T-helper 17 cell (primary cell): ENCODE measurements at places on chromosomes 7 and 10. TPM values are rescaled to one million over a fixed set of nuclear protein-coding genes. Genes with fewer than 3 reads are reported as not detected.

DNA sequence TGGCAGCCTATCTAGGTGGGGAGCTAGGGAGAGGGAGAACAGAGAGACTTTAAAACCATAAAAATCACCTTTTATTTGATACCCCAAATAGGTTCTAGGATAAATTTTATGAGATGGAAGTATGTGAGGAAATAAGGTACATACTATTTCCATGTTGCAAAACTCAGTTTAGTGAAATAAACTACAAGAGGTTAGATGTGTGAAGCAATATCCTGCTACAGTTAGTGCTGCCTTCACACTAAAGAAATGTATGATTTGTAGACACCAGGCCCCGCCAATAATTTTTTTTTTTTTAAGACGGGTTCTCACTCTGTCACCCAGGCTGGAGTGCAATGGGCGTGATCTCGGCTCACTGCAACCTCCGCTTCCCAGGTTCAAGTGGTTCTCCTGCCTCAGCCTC is 34.4 kb upstream of the RSBN1L start:
- no peaks in the 10 kb centered on the region for H3K36me3 ChIP-seq
- peaks cover 2% of the 10 kb centered on the region for H3K4me1 ChIP-seq
- no peaks in the 10 kb centered on the region for H3K27me3 ChIP-seq

GRCh38 chr7:55073051-55073511 is 54.3 kb downstream of the EGFR start:
- H3K27me3 ChIP-seq, result peaks cover 16% of the 10 kb centered on the region
- no peak for DNase-seq
- peak overlapping the region; percentile 94 for H3K27ac ChIP-seq

DNA sequence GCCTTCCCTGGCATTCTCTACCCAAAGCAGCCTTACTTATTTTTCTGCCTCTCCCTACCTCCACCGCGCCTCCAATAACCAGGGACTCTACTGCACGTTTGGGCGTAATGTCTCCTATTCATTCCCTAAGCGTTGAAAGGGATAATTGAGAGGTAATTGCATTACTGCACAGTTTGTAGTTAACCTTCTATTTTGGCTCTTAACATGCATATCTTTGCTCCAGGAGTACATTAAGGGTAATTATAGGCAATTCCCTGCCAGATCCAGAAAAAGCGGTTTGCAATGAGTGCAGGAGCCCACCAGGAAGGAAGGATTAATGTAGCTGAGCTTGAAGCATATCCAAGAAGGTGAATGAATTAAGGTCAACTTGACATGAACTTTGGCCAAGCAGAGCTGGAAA is 558.4 kb downstream of the TYW1 start:
- no peaks in the 10 kb centered on the region for H3K27me3 ChIP-seq
- no peak for DNase-seq
- H3K36me3 ChIP-seq, result no peaks in the 10 kb centered on the region
- no peak overlapping the region for H3K27ac ChIP-seq
- no peaks in the 10 kb centered on the region for H3K4me1 ChIP-seq

DNA sequence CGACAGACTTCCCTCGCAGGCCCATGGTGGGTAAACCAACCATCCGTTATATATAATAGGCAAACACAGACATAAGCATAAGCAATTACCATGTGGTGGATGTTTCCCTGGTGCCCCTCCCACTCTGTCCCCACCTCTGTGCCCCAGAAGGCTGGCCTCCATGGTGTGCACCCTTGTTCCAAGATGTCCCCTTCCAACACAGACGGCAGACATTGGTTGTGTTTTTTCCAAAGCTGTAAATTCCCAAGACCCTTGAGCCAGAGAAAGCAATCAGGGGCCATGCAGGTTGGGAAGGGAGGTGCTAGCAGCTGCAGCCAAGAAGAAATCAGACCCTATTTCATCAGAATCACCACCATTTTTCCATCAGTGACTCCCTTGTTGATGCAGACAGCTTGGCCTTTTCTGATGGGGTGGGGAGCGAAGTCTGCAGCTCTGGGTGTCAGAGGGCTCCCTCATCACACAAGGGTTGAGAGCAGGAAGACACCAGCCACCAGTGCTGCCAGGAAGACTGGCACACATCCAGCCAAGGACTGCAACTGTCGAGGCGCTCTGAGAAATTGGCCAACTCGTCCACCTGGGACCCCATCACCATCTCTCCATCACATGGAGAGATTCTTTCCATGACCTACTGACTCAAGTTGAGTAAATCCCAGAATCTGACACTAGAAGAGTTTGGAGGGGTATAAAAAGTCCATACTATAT is 86.8 kb upstream of the CHST15 start:
- H3K4me3 ChIP-seq, result no peak overlapping the region
- peaks cover 14% of the 10 kb centered on the region for H3K27me3 ChIP-seq
- no peak for DNase-seq
- no peak overlapping the region for H3K27ac ChIP-seq
- H3K36me3 ChIP-seq, result peaks cover 2% of the 10 kb centered on the region

GRCh38 chr7:139679731-139680594 is 97.8 kb downstream of the HIPK2 start:
- no peak overlapping the region for H3K4me3 ChIP-seq
- peak overlapping the region; percentile 41 for H3K27ac ChIP-seq
- H3K36me3 ChIP-seq, result peaks cover 2% of the 10 kb centered on the region

GRCh38 chr7:109782806-109783205 is 1213.1 kb downstream of the DNAJB9 start:
- H3K4me3 ChIP-seq, result no peak overlapping the region
- no peak for DNase-seq
- H3K36me3 ChIP-seq, result no peaks in the 10 kb centered on the region
- H3K4me1 ChIP-seq, result no peaks in the 10 kb centered on the region
- no peak overlapping the region for H3K27ac ChIP-seq

DNA sequence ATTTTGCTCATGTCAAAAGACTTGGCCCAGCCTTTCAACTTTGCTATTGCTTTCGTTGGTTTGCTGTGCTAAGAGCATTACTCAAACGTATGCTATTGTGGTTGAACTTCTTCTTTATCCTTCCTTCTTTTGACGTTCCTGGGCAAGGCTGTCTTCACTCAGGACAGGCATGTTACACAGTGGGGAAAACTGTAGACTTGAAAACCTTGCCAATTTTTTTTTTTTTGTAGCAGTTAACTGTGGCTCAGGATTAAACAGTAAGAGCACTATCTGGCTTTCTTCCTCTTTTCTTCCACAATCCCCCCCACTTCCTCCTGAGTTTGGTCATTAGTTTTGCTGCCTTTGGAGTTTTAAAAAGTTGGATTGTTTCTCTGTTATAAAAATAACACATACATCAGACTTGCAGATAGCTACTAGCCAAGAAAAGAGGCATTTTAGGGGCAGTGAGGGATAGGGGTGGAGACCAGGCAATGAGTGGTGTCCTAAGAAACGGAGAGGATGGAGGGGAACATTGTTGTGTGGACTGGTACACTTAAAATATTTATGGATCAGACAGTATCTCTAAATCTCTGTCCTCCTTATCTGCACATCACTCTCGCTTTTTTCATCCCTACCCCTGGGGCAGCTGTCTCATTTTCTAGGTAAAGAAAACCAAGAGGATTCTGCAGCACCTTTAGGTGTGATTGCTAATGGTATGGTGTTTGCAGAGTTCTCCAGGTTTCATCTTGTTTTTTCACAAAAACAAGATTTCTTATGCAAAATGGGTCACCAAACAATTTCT is 181.7 kb downstream of the LRMDA start:
- no peaks in the 10 kb centered on the region for H3K36me3 ChIP-seq
- H3K27me3 ChIP-seq, result peaks cover 43% of the 10 kb centered on the region
- no peak for DNase-seq
- H3K4me3 ChIP-seq, result no peak overlapping the region

- H3K4me1 ChIP-seq, result no peaks in the 10 kb centered on the region
- no peaks in the 10 kb centered on the region for H3K27me3 ChIP-seq
- no peak overlapping the region for H3K27ac ChIP-seq
- DNase-seq, result no peak
Measured at GRCh38 chr7:158239290-158239981, 348.2 kb downstream of the PTPRN2 start.

DNA sequence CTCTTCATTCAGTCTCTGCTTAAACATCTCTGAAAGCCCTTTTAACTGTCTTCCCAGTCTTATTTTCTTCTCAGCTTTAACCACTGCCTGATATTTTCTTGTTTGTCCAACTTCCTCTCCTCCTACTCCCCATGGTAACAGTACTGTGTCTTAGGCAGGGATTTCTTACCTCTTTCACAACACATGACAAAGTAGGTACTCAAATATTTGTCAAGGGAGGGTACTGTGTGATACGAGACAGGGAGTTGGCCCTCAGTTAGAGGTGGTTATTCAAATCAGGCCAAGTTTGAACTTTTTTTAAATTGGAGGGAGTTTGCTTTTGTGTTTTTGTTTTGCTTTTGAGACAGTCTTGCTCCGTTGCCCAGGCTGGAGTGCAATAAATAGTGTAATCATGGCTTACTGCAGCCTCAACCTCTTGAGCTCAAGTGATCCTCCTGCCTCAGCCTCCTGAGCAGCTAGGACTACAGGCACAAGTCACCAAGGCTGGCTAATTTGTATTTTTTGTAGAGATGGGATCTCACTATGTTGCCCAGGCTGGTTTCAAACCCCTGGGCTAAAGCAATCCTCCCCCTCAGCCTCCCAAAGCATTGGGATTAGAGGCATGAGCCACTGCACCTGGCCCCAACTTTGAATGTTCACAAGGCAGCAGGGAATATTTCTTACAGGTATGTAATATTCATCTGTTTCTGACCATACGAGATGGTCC is 2.5 kb upstream of the KPNA7 start:
- H3K4me3 ChIP-seq, result no peak overlapping the region
- peaks cover 42% of the 10 kb centered on the region for H3K27me3 ChIP-seq
- DNase-seq, result no peak
- no peaks in the 10 kb centered on the region for H3K36me3 ChIP-seq

DNA sequence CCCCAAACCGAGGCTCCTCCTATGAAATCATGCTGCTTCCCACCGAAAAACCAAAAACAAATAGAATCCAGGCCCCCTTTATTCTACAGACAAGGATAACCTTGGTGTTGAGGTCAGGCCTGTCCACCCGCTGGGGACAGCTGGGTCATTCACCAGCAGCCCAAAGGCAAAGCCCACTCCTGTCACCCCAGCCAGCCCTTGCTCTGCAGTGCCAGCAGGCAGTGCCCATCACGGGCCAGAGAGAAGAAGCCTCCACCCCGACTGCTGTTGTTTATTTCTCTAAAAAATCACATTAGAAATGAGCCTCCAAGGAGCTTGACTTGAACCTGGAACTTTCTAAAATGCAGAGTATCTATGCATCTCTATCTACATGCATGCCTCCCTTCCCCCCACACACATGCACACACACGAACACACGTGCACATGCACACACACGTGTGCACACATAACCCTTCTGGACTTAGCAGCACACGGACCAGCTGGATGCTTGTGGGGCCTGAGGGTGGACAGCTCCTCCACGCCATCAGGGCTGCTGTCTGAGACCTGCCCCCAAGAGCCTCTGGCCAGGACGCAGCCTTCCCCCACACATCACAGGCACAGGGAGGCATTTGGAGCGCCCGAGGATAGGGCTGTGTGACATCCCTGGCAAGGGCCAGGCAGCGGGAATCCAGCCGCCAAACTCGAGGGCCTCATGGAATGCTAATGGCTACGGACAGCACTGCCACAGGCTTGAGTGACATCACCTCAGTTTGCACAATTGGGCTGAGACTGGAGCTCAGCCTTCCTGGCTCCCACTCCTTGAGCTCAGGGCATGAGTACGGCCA is 22.8 kb downstream of the PRKAG2 start:
- H3K36me3 ChIP-seq, result no peaks in the 10 kb centered on the region
- DNase-seq, result no peak
- no peaks in the 10 kb centered on the region for H3K27me3 ChIP-seq
- H3K4me3 ChIP-seq, result no peak overlapping the region

GRCh38 chr7:107025449-107026103 is 18.9 kb upstream of the PRKAR2B start:
- H3K4me3 ChIP-seq, result no peak overlapping the region
- no peak for DNase-seq
- H3K27ac ChIP-seq, result no peak overlapping the region

- H3K4me1 ChIP-seq, result no peaks in the 10 kb centered on the region
- DNase-seq, result no peak
- no peaks in the 10 kb centered on the region for H3K27me3 ChIP-seq
- H3K27ac ChIP-seq, result no peak overlapping the region
- no peaks in the 10 kb centered on the region for H3K36me3 ChIP-seq
- no peak overlapping the region for H3K4me3 ChIP-seq
Measured at GRCh38 chr7:46100521-46100920, 179.4 kb upstream of the IGFBP3 start.

- peaks cover 7% of the 10 kb centered on the region for H3K36me3 ChIP-seq
- peak overlapping the region; percentile 29 for H3K27ac ChIP-seq
- no peak for DNase-seq
- H3K27me3 ChIP-seq, result no peaks in the 10 kb centered on the region
Measured at GRCh38 chr7:130975731-130976130, 241.7 kb upstream of the KLF14 start.

GRCh38 chr10:47035819-47036337 is 124.7 kb downstream of the PTPN20 start:
- no peak for DNase-seq
- H3K36me3 ChIP-seq, result peaks cover 3% of the 10 kb centered on the region
- H3K4me3 ChIP-seq, result no peak overlapping the region
- peaks cover 3% of the 10 kb centered on the region for H3K4me1 ChIP-seq
- peaks cover 20% of the 10 kb centered on the region for H3K27me3 ChIP-seq

DNA sequence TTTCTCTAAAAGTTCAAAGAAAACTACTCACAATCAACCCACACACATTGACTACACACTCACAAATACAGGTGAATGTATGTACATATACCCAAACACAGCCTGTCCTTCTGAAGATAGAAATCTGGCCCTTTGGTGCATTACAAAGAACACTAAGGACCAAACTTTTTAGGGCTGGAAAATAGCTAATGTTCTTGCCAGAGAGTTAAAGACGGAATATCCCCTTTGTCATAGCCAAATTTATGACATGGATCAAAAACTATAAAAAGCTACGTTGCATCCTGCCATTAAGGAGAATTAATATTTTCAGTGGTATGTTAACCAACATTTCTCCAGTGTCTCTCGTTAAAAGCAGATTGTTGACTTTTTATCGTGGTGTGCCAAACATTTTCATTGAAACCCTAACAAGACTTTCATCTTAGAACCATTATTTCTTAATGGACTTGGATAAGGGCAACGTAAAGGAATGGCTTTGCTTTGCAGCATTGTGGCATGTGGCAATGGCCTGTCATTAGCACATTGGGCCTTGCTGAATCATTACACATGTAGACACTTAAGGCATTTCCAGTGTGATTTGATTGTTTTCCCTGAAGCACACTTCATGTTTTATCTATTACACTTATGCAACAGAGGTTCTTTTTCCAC is 150.9 kb upstream of the MEOX2 start:
- no peaks in the 10 kb centered on the region for H3K27me3 ChIP-seq
- H3K4me3 ChIP-seq, result no peak overlapping the region
- no peaks in the 10 kb centered on the region for H3K36me3 ChIP-seq
- H3K27ac ChIP-seq, result no peak overlapping the region
- H3K4me1 ChIP-seq, result no peaks in the 10 kb centered on the region
- DNase-seq, result no peak

- peak overlapping the region; percentile 88 for H3K27ac ChIP-seq
- H3K4me1 ChIP-seq, result peaks cover 23% of the 10 kb centered on the region
- H3K36me3 ChIP-seq, result peaks cover 2% of the 10 kb centered on the region
- peak overlapping the region; percentile 13 for H3K4me3 ChIP-seq
Measured at GRCh38 chr7:24227068-24227467, 56.9 kb upstream of the NPY start.

Gene GRM3
- total RNA-seq, result not detected

Gene LIPJ
- total RNA-seq, result not detected

Gene C10orf143
- 5.0 TPM for total RNA-seq

Gene TFR2
- 4.5 TPM for total RNA-seq

Gene BAMBI
- total RNA-seq, result 0.92 TPM

Gene WIPF3
- not detected for total RNA-seq

Gene GIMAP7
- 62.7 TPM for total RNA-seq

Gene HOXA1
- total RNA-seq, result 0.72 TPM

Gene TMEM225B
- total RNA-seq, result 0.96 TPM

Gene ADRA2A
- total RNA-seq, result not detected

Gene INSYN2A
- not detected for total RNA-seq

Gene SPAG6
- total RNA-seq, result not detected
